ENCODE measurements at places on chromosomes 16 and 17. TPM values are rescaled to one million over a fixed set of nuclear protein-coding genes. Genes with fewer than 3 reads are reported as not detected.

CES5A gene
- total RNA-seq, result not detected

MFAP4 gene
- 80.5 TPM for total RNA-seq

RFFL gene
- total RNA-seq, result 11.7 TPM

MPV17L gene
- 5.1 TPM for total RNA-seq

HBQ1 gene
- total RNA-seq, result not detected

PSMD7 gene
- total RNA-seq, result 35.5 TPM

KRT12 gene
- 57.6 TPM for total RNA-seq

PLCD3 gene
- total RNA-seq, result 96.6 TPM

AGRP gene
- total RNA-seq, result not detected

LPCAT2 gene
- total RNA-seq, result 16.0 TPM

OMG gene
- 1.5 TPM for total RNA-seq

VTN gene
- 0.72 TPM for total RNA-seq
